Right renal pelvis (tissue), 4 donors: ENCODE measurements at places on chromosomes 13 and 19. TPM values are rescaled to one million over a fixed set of nuclear protein-coding genes. Genes with fewer than 3 reads are reported as not detected.
A peak's percentile ranks its signal among the peaks of the same experiment; 100 is the strongest.

The RBM26 gene
- 82.0 TPM for polyA plus RNA-seq

The S1PR4 gene
- 0.60 TPM for polyA plus RNA-seq

The ZNF382 gene
- 6.3 TPM for polyA plus RNA-seq

The FOXO1 gene
- 16.7 TPM for polyA plus RNA-seq

The DIRAS1 gene
- 2.6 TPM for polyA plus RNA-seq

The PRMT1 gene
- 196 TPM for polyA plus RNA-seq

The ICAM1 gene
- polyA plus RNA-seq, result 7.1 TPM

GRCh38 chr13:78660495-78660857 is 1.5 kb upstream of the OBI1 start:
- no peak for DNase-seq

DNA sequence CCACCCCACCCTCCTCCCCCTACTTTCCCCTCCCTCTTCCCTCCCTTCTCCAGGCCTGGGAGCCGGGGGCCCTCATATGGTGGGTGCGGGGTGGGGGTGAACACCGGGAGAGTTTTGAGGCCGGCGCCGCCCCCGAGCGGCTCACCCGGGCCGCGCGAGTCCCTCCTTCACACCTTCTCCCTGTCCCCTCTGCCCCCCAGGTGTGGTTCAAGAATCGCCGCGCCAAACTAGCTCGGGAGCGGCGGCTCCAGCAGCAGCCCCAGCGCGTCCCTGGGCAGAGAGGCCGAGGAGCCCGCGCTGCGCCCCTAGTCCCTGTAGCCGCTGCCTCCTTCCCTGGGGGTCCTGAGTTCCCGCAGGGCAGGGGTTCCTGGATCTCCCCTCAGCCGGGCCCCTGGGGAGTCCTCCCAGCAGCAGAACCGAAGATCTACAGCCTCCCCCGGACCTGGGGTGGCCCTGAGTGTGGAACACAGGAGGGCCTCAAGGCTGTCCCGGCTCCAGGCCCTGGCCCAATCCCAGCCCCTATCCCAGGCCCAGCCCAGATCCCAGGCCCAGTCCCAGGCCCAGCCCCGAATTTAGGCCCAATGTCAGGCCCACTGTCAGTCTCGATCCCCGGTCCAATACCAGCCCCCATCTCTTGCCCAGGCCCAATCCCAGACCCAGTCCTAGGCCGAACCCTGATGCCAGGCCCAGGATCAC is 1.7 kb downstream of the TPRX2 start:
- DNase-seq, result no peak

DNA sequence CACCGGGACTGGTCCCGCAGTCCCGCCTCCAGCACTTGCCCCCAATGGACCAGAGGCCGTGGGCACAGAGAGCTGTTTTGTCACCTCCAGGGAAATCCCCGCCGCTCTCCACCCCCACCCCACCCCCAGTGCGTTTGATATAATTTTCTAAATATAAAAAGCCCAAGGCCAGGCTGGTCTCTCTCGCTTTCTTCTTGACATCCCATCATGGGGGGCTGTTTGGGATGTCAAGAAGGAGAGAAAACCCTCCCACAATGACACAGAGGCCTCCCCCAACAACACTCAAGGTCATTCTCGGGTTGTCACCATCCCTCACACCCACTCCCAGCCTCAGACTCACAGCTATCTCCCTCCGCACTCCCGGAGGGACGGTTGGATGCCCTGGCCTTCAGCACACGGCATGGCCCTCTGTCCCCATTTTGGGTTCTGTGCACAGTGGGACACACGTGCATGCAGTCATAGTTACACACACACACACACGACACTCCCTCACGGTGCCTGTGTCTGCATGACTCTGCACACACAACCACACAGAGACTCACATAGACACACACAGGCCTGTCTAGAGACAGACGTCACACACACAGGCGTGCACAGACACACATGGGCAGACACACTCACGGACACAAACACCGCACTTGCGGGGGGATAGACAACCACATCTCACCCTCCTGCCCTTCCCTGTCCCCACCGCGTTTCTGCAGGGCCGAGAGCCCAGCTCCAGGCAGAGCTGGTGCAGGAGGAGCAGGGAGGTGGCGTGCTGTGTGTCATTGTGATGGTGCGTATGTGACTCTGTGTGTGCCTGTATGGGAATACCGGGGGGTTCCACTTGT is 4.8 kb upstream of the NFIC start:
- DNase-seq, result no peak

DNA sequence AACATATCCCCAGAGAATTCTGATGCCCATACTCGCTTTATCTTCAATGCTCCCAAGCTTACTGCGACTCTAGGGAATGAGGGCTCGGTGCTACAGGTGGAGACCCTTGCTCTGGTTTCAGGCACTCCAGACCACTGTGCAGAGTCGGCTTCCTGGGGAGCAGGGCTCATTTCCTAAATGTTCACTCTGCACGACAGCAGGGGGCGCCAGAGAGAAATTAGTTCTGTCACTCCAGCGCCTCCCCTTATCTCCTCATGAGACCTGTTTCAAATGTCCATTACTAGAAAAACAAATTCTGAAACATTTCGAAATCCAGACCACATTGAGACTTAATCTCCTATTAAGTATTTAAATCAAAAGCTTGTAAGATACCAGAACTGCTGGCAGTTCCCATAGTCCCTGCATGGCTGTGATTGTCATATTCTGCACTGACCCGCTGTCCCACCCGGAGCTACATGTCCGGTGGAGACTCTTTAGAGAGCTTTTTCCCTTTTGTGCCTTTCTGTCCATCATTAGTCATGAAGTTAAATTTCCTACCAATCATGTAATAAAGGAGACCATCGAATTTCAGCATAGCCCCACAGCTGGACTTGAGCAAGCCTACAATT is 22.4 kb downstream of the EPSTI1 start:
- DNase-seq, result no peak

DNA sequence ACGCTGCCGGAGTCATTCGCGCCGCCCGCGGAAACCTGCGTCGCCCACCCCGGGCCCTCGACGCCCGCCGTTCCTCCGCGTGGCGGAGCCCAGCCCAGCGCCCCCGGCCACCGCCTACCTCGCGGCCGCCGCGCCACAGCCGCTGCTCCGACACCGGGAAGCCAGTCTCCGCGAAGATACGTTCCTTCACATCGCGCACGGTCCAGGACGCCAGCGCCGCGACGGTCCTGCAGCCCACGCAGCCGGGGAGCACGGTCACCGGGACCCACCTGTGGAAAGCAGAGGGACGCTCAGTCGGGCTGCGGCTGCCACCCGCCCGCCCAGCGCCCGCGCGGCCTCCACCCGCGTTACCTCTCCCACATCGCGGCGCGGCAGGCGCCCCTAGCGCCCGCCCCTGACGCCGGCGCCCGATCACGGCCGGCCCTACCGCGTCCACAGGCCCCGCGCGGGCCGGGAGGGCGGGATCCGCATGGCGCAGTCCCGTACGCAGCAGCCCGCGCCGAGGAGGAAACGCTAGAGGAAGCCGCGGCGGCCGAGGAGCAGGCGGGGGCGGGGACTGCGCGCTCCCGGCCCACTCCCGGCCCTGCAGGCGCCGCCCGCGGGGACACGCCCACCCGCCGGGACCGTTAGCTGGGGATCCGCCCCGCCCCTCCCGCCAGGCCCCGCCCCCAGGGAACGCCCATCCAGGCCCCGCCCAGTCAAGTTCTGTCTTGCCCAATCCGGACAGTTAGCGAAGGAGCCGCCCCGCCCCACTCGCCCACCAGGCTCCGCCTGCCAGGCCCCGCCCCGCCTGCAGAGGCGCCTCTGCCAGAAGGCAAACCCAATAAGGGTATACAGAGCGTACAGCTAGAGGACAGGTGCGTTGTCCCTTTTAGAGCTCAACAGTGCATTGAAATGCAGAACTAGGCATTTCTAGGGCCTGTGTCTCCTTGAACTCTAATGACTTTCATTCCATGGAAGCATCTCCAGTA is 58.2 kb downstream of the SACS start:
- peak; percentile 81 for DNase-seq

DNA sequence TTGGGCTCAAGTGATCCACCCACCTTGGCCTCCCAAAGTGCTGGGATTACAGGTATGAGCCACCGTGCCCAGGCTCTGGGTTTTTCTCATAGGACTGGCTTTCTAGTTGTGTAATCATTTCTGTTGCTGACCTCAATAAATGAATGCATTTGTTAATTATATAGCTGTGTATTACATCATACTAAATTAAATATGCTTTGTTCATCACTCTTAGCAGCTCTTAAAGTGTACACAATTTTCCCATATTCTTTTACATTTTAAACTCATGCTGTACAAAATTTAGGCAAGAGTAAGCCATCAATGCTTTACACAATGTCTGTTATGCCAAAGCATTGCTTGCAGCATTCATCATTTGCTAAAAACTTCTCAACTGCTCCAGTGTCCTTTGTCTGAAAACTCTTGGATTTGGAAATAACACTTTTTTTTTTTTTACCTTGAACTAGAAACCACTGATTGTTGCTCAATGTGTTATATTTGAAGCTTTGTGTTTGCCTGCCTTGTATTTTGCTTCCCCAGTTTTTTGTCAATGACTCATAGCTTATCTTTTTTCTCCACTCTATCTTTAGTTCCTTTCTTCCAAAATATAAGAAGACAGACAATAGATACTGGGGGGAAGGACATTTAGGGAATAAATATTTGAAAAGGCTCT is 31.4 kb downstream of the CCDC122 start:
- DNase-seq, result no peak

DNA sequence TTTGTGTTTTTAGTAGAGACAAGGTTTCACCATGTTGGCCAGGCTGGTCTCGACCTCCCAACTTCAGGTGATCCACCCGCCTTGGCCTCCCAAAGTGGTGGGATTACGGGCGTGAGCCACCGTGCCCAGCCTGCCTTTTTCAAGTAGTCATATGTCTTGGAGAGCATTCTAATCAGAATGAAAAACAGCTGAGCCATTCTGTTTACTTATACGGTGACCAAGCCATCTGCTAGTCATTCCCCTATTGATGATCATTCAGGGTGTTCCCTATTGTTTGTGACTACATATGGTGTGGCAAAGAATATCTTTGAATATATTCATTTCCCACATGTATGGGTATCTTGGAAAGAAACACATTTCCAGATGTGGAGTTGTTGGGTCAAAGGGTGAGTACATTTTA is 17.2 kb downstream of the BLOC1S3 start:
- no peak for DNase-seq

DNA sequence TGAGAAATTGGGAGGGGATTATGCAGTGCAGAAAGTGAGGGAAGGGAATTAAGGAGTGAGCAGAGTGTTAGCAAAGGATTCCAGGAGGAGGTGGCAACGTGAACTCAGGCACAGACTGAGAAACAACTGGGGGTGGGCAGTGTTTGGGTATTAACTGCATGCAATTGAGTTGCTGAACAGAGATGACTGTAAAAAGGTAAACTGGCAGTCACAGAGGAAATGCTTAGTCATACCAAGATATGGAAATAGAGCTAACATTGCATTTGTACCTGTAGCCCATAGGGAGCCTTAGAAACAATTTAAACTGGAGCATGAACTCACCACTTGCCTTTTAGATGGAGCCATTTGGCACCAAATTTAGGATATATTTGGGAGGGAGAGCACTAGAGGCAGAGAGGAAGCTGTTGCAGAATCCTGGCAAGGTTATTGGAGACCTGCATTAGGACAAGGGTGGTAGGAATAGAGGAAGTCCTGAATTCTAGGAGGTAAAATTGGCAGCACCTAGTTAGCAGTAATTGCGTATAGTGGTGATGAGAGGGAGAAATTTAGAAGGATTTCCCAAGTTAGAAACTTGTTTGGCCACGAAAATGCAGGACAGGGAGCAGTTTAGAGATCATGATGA is 100.6 kb upstream of the FRY start:
- DNase-seq, result no peak

- peak; percentile 4 for DNase-seq
Measured at GRCh38 chr13:31686670-31687425, 52.5 kb upstream of the RXFP2 start.

GRCh38 chr13:43876366-43876765 is 3.2 kb downstream of the CCDC122 start:
- DNase-seq, result no peak

- DNase-seq, result no peak
Measured at GRCh38 chr19:50668416-50668815, 19.2 kb downstream of the C19orf81 start.

DNA sequence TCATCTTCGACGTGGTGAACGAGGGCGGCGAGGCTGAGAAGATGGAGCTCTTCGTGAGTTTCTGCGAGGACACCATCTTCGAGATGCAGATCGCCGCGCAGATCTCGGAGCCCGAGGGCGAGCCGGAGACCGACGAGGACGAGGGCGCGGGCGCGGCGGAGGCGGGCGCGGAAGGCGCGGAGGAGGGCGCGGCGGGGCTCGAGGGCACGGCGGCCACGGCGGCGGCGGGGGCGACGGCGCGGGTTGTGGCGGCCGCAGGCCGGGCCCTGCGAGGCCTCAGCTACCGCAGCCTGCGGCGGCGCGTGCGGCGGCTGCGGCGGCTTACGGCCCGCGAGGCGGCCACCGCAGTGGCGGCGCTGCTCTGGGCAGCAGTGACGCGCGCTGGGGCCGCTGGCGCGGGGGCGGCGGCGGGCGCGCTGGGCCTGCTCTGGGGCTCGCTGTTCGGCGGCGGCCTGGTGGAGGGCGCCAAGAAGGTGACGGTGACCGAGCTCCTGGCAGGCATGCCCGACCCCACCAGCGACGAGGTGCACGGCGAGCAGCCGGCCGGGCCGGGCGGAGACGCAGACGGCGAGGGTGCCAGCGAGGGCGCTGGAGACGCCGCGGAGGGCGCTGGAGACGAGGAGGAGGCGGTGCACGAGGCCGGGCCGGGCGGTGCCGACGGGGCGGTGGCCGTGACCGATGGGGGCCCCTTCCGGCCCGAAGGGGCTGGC is 52.6 kb downstream of the MAP4K1 start:
- DNase-seq, result no peak

DNA sequence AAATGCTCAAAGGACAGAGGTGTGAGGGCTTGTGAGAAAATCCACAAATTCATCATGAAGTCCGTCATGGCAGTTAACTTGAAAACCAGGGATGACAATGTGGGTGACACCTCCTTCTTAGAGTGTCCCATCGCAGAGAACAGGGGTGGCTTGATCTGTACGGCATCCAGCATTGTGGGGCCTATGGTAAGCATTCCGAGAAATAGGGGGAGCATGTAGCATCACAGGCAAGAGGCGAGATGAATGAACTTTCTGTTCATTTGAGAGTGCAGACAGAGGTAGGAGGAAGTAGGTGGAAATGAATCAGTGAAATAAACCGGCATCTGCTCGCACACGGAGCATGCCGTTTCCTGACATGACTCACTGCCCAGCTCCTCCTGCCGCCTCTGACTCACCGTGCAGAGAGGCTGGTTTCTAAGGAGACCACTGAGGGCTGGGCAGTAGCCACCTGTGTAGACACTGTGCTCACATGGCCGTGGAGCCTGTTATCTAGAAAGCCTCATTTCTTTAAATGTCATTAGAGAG is 339.0 kb downstream of the RFC3 start:
- DNase-seq, result no peak

- no peak for DNase-seq
Measured at GRCh38 chr19:19119325-19120237, 18.7 kb downstream of the TMEM161A start.

GRCh38 chr19:34353546-34353945 is 11.4 kb upstream of the GPI start:
- no peak for DNase-seq

GRCh38 chr19:6023085-6023682 is 45.2 kb upstream of the RANBP3 start:
- no peak for DNase-seq

- DNase-seq, result peak; percentile 73
Measured at GRCh38 chr13:98484289-98485219, 92.4 kb downstream of the STK24 start.
